ENCODE measurements at places on chromosomes 12 and 14.
A peak's percentile ranks its signal among the peaks of the same experiment; 100 is the strongest.

- DNase-seq: no peak
Measured at GRCh38 chr12:18468246-18469075, 207.1 kb downstream of the PIK3C2G start.

DNA sequence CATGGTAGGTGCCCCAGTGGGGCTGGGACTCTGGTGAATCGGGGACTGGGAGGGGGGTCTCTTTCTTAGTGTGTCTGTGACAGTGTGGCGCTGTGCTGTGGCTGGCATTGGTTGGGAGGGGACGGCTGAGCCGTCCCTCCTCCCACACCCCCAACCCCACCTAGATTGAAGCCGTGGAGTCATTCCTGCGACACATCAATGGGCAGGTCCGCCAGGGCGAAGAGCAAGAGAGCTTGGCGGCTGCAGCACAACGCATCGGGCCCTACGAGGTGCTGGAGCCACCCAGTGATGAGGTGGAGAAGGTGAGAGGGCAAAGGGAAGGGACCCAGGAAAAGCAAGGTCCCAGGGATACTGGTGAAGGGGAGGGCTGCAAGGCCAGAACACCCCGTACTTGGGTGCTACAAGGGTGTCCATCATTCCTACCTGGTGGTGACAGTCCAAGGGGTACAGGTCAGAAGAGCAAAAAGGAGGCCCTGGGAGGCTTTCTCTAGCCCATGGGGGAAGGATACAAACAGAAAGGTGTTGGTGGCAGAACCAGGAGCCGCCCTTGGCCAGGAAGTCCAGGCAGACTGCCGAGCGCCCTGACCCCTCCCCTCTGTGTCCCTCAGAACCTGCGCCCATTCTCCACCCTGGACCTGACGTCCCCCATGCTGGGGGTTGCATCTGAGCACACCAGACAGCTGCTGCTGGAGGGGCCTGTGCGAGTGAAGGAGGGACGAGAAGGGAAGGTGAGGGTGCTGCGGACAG lies 7.4 kb downstream of the PLEKHG6 start:
- DNase-seq: no peak

- peak; percentile 51 for DNase-seq
Measured at GRCh38 chr12:49827401-49828099, 663 bp downstream of the NCKAP5L start.

DNA sequence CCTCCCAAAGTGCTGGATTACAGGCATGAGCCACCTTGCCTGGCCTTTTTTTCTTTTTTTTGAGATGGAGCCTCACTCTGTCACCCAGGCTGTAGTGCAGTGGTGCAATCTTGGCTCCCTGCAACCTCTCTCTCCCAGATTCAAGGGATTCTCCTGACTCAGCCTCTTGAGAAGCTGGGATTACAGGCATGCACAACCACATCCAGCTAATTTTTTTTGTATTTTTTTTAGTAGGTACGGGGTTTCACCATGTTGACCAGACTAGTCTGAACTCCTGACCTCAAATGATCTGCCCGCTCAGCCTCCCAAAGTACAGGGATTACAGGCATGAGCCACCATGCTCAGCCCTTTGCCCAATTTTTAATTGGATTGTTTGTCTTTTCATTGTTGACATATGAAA lies 58.0 kb downstream of the SINHCAF start:
- no peak for DNase-seq

- peak; percentile 35 for DNase-seq
Measured at GRCh38 chr12:45244561-45245343, 28.9 kb downstream of the ANO6 start.

- no peak for DNase-seq
Measured at GRCh38 chr12:116674643-116675183, 63.2 kb downstream of the SPRING1 start.

DNA sequence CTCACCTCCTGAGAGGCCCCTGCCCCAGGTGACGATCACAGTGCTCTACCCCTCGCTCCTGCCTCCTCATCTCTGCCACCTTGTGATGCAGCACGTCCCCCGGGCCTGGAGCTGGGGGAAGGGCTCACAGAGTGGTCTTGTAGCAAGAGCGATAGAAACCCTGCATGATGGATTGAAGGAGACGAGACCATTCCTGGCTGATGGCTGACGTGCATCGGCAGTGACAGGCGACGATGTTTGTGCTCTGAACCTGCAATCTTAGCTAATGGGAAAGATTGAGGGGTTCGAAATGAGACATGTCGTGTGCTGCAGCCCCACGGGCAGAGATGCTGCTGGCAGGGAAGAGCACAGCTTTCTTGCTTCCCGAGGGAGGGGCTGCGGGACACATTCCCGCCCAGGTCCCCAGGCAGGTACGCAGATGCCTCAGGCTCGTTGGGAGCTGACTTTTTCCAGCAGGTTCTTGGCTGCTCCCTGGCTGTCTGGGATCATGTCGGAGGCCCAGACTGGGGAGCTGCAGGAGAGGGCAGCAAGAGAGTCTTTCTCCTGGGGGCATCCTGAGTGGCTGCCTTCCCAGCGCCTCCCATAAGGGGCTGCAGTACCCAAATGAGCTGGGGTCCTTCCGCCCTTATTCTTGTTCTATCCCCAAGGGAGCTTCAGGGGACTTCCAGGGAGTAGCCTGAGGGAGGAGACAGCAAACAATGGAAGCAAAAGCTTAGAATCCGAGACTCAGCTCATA lies 38.7 kb upstream of the GPATCH2L start:
- no peak for DNase-seq

DNA sequence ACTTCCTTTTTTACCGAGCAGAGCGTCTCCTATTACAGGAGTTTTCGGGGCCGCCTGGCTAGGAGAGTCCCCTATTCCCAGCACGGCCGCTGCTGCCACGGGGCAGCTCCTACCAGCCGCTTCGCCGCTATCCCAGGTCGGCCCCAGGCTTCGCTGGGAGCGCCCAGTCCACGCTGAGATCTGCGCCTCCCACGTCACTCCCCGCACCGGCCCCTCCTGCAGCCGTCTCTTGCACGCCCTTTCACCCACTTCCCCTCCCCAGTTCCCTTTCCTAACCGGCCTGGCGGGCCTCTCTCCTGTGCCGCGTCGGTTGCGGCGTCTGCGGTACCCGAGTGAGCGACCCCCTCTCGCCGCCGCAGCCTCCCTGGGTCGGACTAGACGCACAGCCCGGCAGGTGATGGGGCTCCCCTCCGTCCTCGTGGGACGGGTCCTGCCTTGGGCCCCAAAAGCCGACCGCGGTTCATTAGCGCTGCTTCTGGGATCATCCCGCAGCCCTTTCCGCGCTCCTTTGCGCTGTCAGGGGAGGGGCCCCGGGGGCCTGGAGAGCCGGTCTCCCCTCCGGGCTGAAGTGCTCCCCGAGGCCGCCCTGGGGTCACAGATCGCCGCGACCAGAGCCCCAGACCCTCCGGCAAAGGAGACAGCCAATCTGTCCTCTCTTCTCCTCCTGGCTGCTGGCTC lies 1318.4 kb downstream of the TMEM121 start:
- DNase-seq: peak; percentile 67

- DNase-seq: no peak
Measured at GRCh38 chr12:20400003-20400402, 31.7 kb downstream of the PDE3A start.

DNA sequence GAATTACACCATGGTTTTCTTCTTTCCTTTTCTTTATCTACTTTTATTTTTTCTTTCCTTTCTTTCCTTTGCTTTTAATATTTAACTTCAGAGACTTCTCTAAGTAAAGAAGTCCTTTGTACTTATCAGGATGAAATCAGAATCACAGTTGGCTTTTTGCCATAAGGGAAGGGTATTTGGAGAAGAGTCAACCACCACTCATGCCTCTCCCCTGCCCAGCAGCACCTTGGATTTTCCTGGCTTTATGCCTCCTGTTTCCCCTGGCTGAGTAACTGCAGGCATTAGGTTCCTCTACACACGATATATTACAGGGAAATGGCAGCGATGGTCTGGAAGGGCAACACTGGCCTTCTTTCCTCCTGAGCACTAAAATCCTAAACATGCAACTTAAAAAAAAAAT lies 266.4 kb upstream of the CAND1 start:
- DNase-seq: no peak

DNA sequence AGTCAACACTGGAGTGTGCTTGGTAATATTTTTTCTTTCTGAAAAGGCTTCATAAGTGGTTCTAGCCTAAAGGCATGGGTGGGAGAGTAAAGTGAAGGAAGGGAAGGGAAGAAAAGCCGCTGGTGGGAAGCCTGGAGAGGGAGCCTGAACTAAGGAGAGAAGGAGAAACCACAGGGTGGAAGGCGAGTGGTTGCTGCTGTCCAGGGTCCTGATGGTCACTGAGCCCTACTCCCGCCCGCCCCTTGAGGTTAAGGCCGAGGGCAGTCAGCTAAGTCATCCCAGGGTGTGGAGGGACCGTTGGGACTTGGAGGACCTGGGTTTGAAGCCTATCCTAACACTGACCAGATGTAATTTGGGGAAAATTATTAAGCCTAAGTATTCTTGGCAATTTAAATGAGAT lies 189.1 kb downstream of the PIWIL1 start:
- no peak for DNase-seq

- no peak for DNase-seq
Measured at GRCh38 chr14:92362781-92363235, 39.8 kb downstream of the SLC24A4 start.

- no peak for DNase-seq
Measured at GRCh38 chr12:26109343-26109881, 15.4 kb downstream of the BHLHE41 start.

DNA sequence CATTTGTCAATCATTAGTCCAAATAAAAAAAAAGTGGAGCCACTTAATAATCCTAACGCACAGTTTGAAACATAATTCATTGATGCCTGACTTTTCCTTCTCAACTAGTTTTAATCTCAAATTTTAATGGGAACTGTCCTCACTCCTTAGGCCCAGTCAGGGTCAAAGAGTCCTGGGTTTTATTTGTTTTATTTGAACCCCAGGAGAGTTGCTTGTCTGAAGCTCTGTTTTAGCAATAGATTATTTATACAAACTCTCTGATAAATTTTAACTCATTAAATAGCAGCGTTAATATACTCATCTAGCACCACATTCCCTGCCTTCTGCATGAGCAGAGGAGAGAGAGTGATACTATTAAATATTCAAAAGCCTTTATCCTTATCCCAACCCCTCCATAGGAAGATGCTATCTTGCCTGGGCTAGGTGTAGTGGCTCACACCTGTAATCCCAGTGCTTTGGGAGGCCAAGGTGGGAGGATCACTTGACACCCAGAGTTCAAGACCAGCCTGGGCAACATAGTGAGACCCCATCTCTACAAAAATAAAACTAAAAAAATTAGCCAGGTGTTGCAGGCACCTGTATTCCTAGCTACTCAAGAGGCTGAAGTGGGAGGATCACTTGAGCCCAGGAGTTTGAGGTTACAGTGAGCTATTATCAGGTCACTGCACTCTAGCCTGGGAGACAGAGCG lies 14.5 kb upstream of the DUSP6 start:
- DNase-seq: no peak

GRCh38 chr14:76531821-76532318 lies 155.9 kb downstream of the ESRRB start:
- no peak for DNase-seq

DNA sequence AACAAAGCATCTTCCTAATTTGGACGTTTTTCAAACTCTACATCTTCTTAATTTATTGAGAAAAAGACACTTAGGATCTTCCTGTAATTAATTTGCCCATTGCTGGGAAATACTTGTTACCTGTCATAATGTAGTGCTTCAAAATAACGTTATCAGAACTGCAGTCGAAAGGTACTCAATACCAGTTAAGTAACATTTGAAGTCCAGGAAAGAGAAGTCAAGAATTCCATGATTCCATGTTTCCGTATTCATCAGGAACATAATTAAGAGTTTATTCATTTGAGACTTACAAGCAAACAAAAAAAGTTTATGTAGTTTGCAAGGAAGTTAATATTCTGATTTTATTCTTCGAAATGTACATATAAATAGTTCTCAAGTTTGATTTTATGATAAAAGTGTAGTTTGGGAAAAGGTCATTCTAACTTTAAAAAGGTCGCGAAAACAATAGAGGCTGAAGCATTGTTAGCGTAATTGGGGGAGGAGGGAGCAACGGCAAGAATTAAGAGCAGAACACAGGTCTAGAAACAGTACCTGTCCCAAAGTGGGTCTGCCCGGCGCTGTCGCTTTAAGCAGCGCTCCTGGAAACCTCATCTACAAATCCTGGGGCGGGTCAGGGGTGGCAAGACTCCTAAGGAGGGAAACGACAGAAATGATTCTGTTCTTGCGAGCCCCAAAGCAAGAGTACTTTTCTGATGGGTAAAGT lies 1.2 kb upstream of the KCNMB4 start:
- no peak for DNase-seq

- DNase-seq: no peak
Measured at GRCh38 chr14:44970907-44971306, 8.9 kb downstream of the TOGARAM1 start.

DNA sequence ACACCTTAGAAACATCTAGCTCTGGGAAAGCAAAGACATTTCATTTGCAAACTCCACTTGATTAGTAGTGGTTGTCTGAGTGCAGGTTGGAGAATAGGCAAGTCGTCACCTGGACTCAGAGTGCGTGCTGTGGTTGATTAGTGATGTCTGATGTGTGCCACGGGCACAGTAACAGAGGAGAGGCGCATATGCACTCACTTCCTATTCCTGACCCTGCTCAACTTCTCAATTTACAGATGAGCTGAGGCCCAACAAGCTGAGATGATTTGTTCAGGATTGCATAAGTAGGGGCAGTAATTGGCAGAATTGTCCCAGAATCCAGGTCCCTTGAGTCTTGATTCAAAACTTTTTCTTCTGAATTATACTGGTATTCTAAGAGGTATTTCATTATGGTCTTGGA lies 44.9 kb downstream of the ADCK1 start:
- DNase-seq: no peak

- no peak for DNase-seq
Measured at GRCh38 chr14:54220071-54220703, 176.6 kb upstream of the CDKN3 start.

DNA sequence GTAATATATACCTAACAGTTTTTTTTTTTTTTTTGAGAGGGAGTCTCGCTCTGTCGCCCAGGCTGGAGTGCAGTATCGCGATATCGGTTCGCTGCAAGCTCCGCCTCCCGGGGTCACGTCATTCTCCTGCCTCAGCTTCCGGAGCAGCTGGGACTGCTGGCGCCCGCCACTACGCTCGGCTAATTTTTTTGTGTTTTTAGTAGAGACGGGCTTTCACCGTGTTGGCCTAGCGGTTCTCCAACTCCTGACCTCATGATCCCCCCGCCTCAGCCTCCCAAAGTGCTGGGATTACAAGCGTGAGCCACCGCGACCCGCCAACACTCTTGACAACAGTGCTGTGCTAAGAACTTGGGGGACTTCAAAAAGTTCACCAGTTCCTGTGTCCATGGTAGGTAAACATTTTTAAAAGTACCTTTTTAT lies 63.5 kb downstream of the FOXG1 start:
- no peak for DNase-seq

- DNase-seq: no peak
Measured at GRCh38 chr14:55120571-55121495, 8.2 kb upstream of the LGALS3 start.

GRCh38 chr12:47944685-47945340 lies 18.6 kb upstream of the TMEM106C start:
- no peak for DNase-seq

DNA sequence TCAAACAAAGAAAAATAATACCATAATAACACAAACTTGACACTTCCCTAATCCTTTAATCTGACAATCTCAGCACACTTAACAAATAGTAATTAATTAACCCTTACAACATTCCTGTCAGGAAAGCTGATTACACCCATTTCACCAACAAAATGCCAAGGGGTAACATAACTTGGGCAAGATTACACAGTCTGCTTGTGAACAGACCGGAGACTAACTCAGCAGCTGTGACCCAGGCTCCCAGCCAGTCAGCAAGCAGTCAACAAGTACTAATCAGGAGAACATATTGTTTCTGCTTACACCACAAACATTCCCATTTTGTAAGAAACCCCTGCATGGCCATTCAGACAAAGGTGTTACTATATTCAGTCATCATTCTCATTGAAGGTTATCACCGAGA lies 592.5 kb upstream of the FLRT2 start:
- DNase-seq: no peak

- no peak for DNase-seq
Measured at GRCh38 chr12:92242907-92243306, 97.3 kb upstream of the BTG1 start.

Measured in CD4-positive, alpha-beta T cell treated with Interleukin-17A for 1 hour (primary cell).